Activated CD8-positive, alpha-beta memory T cell treated with anti-CD3 and anti-CD28 coated beads for 1 hour (primary cell): ENCODE measurements at places on chromosomes 2 and 18.

- no peak for DNase-seq
Observed at GRCh38 chr18:63683152-63683551, 19.6 kb upstream of the SERPINB11 start.

DNA sequence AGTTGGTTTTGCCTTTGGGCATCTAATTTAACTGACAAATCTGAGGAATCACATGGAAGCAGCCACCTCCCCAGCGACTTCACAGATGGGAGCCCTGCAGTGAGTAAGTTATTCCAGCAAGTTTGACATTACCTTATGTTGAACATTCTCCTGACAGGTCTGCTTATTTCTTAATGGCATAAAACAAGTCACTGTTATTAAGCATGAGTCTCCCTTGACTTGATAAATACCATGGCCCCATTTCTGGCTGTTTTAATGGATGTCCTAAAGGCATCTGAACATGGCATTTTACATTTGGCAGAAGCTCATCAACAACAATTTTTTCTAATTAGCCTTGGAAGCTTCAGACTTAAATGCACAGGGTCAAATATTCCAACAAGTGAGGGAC lies 92.6 kb upstream of the CREB1 start:
- DNase-seq, result no peak

- DNase-seq, result no peak
Observed at GRCh38 chr2:214801768-214802397, 7.6 kb downstream of the BARD1 start.

- DNase-seq, result no peak
Observed at GRCh38 chr2:12303181-12304030, 413.3 kb upstream of the TRIB2 start.

- no peak for DNase-seq
Observed at GRCh38 chr2:155309483-155309882, 611.0 kb downstream of the KCNJ3 start.

DNA sequence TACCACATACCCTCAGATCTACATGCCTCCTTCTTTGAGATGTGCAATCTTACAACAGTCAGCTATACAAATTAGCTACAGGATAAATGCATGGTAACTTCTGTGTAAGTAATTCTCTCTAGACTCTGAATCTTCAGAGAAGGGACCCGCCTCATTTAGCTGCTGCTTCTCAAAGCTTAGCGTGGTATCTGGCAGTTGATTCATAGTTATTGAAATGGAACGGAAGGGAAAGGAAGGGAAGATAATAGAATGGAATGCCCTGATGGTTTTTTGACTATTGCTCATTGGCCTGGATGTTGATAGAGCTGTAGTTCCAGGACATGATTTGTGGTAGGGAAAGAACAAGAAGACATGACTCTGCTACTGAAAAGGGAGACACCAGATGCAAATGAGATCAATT lies 498.1 kb upstream of the CRIM1 start:
- no peak for DNase-seq
